Thoracic aorta (tissue), 2 donors: ENCODE measurements at places on chromosomes 5 and 9. TPM values are rescaled to one million over a fixed set of nuclear protein-coding genes. Genes with fewer than 3 reads are reported as not detected.

DNA sequence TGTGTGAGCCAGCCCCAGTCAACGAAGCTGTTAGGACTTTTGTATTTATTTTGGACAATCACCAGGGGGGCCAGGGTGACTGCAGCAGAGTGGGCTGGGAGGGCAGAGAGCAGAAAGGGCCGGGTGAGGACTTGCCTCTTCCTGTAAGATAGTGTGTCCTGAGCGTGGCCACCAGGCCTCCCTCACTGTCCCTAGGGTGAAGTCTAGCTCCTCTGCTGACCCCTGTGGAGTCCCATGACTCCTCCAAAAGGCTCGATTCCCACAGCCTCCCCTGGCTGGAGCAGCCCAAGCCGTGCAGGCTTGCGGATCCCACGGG, 147.8 kb downstream of the RXRA start:
- no peak for DNase-seq

- no peak for DNase-seq
Observed at GRCh38 chr5:66992547-66992946, 204.1 kb downstream of the CD180 start.

DNA sequence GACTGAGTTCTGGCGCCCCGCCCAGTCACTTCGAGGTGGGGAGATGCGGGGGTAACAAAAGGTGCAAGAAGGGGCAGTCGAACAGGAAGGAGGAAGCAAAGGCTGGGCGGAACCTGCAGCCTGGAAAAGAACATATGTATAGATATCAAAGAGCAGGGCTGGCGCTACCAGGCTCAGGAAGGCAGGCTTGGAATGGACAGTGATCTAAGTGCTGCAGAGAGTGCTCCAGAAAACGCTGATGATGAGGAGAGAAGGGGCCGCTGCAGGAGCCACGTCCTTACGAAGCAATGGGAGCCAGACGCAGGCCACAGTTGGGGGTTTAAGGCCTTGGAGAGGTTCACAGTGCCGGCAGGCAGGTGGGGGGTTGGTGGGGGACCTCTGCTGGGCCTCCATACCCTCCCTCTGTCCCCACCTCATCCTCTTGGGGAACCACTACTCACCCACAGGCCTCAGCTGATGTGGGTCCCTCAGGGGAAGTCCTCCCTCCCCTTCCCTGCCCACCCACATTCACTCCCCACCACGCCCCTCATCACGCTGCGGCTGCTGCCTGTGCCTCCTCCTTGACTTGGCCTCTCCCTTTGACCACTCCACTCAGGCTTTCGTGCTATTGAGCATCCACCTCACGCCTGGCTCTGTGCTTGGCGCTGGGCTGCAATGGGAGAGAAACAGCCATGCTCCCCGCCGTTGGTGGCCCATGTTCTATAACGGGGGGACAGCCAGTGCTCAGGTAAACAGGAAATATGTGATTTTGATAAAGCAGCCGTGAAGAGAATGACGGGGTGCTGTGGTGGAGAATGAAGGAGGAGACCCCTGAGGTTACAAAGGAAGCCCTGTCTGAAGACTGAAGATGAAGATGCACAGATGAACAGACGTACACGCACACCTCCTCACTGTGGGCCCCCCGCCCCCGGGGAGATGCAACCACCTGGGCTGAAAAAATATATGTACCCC, 40.5 kb upstream of the RPL26L1 start:
- no peak for DNase-seq

DNA sequence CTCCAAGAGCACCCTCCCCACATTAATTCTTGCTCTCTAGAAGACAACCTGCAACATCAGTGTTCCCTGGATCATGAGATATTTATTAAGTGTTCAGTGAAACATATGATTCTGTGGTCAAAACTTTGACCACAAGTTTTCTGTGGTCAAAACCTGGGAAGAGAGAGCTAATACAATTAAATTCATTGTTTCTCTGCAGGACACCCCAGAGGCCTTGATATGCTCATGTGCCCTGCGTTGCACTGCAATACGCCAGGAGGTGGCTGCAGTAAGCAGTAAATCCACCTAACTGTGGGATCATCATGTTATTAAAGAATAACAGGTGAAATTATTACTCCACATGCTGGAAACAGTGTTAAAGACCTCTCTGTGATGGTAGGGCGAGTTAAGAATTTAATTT, 109.3 kb upstream of the SPDL1 start:
- DNase-seq, result no peak

DNA sequence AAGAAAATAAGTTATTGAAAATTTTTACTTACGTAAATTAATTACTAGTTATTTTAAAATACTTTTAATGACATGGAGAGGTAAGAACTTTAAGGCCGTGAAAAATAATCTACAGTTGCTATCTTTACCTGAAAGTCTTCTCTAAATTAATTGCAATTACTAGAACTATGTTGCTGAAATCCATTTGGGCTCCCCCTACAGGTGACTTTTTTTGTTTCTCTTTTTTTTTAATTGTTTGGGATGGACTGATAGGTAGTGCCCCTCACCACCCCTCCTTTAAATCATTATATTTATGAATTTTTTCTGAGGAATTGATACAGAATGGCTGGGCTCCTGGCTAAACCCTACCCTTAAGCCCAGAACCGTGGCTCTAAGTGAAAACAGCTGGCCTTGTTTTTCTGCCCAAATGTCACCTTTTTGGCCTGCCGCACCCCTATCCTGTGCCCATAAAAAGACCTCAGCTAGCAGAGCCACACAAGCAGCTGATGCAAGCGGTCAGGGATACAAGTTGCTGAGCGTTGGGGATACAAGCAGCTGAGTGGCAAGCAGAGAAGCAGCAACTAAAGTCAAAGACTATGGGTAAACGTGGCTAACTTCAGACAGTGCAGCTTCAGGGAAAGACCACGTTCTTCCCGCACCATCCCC, 315.2 kb upstream of the ACO1 start:
- no peak for DNase-seq

GRCh38 chr9:19552282-19553105, 143.7 kb downstream of the ACER2 start:
- DNase-seq, result no peak

Gene SPARC
- 1,654 TPM for total RNA-seq

Gene ENTPD2
- total RNA-seq, result 0.92 TPM

GRCh38 chr9:127180457-127181314, 58.3 kb upstream of the ANGPTL2 start:
- no peak for DNase-seq

DNA sequence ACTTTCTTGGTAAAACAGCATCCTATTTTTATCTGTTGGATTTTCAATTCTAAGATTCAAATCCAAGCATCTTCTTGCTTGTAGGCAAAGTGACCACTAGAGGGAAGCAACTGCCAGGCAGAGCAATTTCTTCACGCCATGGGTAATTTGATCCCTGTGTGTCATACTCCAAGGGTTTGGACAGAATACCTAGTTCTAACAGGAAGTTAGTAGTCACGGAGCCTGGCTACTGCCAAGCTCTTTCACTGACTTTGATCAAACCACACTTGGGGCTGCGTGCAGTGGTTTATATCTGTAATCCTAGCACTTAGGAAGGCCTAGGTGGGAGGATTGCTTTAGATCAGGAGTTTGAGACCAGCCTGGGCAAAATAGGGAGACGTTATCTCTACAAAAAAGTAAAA, 473.6 kb upstream of the TNC start:
- DNase-seq, result peak; percentile 67

Gene PCDHGC5
- total RNA-seq, result 6.9 TPM

DNA sequence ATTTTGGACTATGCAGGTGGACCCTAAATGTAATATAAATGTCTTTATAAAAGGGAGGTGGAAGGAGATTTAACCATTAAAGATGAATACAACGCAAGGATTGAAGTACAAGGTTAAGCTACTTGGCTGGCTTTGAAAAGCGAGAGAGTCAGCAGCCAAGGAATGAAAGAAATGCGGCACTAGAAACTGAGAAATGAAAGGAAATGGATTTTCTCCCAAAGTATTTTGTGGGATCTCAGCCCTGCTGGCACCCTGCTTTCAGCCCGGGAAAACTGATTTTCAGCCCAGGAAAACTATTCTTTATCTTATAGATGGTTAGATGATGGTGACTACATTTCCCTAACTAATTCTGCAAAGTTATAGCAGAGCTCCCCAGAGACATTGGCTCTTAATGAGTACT, 1349.6 kb upstream of the C9orf72 start:
- no peak for DNase-seq

DNA sequence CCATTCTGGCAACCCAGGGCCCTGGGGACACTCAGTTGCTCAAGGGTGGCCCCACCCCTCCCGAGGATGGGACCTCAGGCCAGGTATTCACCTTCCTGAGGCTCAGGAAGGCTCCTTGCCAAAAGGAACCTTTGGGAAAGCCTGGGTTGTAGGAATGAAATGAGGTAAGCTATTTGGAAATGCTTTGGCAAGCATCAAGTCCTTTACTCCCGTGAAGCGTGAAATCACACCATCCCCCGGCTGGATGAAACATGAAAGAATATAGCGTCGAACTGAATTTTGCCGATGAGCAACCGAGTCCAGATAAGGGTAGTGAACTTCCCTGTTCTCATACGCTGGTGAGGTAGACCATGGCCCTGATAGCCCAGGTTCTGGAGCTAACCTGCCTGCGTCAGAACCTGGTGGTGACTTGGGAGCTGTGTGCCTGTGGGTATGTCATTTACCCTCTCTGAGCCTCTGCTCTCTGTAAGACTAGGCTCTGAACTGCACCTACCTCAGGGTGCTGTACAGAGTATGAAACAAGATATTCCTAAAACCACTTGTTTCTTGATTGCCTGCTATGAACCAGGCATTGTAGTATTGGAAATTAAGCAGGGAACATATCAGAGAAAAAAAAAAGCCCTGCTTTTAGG, 105.3 kb upstream of the BOD1 start:
- no peak for DNase-seq

Gene FUT7
- not detected for total RNA-seq

DNA sequence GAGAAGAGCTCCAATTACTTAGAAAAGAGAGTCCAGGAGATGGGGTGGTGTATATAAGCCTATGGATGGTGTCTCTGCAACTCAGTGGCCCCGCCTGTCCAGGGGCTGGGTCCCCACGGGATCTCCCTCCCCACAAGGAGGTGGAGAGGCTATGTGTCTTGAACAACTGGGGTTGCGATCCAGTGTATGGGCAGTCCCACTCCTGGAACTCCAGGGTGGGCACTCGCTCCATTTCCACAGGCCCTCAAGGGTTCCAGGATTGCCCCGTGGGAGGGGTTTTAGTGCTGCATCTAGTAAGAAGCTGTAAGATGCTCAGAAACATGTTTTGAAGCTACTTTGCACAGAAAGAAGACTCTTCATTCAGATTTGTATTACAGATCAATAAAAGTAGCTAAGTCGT, 558 bp upstream of the SMAD5 start:
- DNase-seq, result no peak

DNA sequence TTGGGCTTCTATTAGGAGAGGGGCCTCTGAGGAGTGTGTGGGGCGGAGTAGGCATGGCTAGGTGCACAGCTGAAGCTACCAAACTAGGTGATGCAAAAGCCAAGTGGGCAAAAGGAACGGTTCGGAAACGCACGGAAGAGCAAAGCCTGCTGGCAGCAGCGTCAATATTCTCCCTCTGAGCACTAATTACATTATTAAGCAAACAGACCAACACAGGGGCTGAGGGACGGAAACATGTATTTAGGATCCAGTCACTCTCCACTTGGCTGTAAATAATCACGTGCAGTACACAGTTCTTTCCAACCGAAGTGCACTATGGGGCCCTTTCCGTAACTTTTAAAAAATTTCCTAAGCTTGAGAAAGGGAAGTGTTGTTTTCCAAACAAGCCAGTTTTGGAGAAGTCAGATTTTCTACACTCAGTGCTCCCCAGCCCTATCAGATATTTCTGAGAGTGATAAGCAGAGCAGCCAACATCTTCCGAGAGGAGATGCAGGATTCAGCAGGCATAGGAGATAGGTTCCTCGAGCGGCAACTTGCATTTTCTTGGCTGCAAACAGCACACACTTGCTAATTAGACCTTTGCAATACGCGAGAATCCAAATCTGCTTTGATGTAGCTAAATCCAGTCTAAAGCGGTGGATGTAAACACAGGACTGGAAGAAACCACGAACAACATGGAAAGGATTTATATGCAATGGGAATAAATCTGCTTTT, 217.2 kb upstream of the TBCA start:
- DNase-seq, result no peak

GRCh38 chr5:1463326-1464095, 18.3 kb upstream of the SLC6A3 start:
- no peak for DNase-seq
